ENCODE measurements at places on chromosomes 3 and 15. TPM values are rescaled to one million over a fixed set of nuclear protein-coding genes. Genes with fewer than 3 reads are reported as not detected.

BCL2A1 gene
- total RNA-seq = 17.4 TPM

SLC12A6 gene
- total RNA-seq = 5.8 TPM

GOLGA6B gene
- 0.09 TPM for total RNA-seq

CCDC9B gene
- 18.3 TPM for total RNA-seq

IQCF5 gene
- total RNA-seq = not detected

SAMD7 gene
- not detected for total RNA-seq

PLOD2 gene
- 114 TPM for total RNA-seq

HYAL1 gene
- 0.31 TPM for total RNA-seq

GOLGA8M gene
- total RNA-seq = not detected

CACNA2D3 gene
- 0.05 TPM for total RNA-seq

PARP14 gene
- total RNA-seq = 11.0 TPM

GPR176 gene
- 11.4 TPM for total RNA-seq

ARHGAP31 gene
- 2.0 TPM for total RNA-seq

TRNT1 gene
- 34.9 TPM for total RNA-seq

MRAS gene
- total RNA-seq = 11.0 TPM

IL16 gene
- not detected for total RNA-seq

UROC1 gene
- not detected for total RNA-seq

FAN1 gene
- total RNA-seq = 14.5 TPM

LRRC3B gene
- not detected for total RNA-seq

TTC21A gene
- 1.7 TPM for total RNA-seq

CXCR6 gene
- not detected for total RNA-seq

SEMA3G gene
- total RNA-seq = 0.04 TPM

CPLX3 gene
- not detected for total RNA-seq

FRMD4B gene
- total RNA-seq = 1.4 TPM

SCN5A gene
- total RNA-seq = 1.3 TPM

TIGIT gene
- not detected for total RNA-seq

SLC2A2 gene
- total RNA-seq = not detected

NOX5 gene
- total RNA-seq = 0.38 TPM

LTK gene
- 0.06 TPM for total RNA-seq

DPPA2 gene
- not detected for total RNA-seq

ERICH6 gene
- 0.07 TPM for total RNA-seq

RTP1 gene
- not detected for total RNA-seq

TFRC gene
- total RNA-seq = 101 TPM

TMEM212 gene
- total RNA-seq = not detected

ZNF501 gene
- not detected for total RNA-seq

PROK2 gene
- total RNA-seq = not detected

A4GNT gene
- total RNA-seq = not detected

APBA2 gene
- total RNA-seq = 16.6 TPM

GOLGA8O gene
- total RNA-seq = 0.19 TPM

LRRIQ4 gene
- total RNA-seq = not detected

MAP3K13 gene
- 13.7 TPM for total RNA-seq

RTP4 gene
- total RNA-seq = not detected

SRGAP3 gene
- 0.31 TPM for total RNA-seq

ACOX2 gene
- 10.8 TPM for total RNA-seq

ATP6V1A gene
- total RNA-seq = 18.8 TPM
